Activated CD4-positive, alpha-beta T cell treated with anti-CD3 and anti-CD28 coated beads, Interleukin-2, amount 10 ng/mL, durations not matched to agents 7 days and 5 days (primary cell): ENCODE measurements at places on chromosomes 4 and X.

GRCh38 chrX:121258545-121258944 is 211.1 kb downstream of the GLUD2 start:
- DNase-seq, result no peak

DNA sequence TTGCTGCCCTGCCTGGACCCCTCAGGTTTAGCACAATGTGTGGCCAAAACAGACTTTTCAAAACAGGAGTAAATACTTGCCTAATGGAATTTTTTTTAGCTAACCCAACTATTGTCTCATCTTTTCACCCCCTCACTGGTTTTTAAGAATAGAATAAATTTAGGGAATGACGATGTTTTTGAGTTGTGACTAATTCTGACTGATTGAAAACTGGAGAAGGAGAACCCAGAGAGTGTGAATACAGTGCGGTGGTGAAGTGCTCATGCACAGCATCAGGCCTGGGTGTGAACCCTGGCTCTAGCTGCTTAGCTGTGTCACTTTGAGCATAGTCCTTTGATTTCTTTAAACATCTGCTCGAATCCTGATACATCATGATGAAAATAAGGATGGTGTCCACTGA is 10.5 kb downstream of the ANTXR2 start:
- no peak for DNase-seq

DNA sequence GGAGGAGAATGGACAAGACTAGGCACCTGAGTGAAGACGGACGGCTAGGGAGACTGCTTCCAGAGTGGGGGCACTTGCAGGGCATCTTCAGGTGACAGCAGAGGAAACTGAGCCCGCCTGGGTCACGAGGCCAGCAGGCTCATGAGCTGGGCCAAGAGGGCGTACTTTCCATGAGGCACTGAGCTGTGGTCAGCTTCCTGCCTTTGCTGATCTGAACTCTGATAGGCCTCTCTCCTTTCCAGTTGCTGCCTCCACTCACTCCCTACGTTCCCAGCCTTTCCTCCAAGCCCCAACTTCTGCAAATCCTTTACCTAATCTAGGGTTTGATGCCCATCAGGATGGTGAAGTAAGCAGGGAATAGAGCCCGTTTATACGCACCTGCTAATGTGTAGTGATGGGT is 1.4 kb upstream of the L1CAM start:
- DNase-seq, result no peak

- DNase-seq, result no peak
Observed at GRCh38 chrX:10017872-10018271, 50.7 kb downstream of the CLDN34 start.

DNA sequence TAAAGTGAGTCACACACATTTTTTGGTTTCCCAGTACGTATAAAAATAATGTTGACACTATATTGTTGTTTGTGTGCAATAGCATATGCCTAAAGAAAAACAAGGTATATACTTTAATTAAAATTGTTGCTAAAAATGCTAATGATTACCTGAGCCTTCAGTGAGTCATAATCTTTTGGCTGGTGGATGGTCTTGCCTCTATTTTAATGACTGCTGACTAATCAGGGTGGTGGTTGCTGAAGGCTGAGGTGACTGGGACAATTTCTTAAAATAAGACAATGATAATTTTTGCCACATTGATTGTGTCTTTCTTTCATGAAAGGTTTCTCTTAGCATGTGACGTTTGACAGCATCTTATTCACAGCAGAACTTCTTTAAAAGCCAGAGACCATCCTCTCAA is 21.0 kb upstream of the ANXA10 start:
- no peak for DNase-seq

DNA sequence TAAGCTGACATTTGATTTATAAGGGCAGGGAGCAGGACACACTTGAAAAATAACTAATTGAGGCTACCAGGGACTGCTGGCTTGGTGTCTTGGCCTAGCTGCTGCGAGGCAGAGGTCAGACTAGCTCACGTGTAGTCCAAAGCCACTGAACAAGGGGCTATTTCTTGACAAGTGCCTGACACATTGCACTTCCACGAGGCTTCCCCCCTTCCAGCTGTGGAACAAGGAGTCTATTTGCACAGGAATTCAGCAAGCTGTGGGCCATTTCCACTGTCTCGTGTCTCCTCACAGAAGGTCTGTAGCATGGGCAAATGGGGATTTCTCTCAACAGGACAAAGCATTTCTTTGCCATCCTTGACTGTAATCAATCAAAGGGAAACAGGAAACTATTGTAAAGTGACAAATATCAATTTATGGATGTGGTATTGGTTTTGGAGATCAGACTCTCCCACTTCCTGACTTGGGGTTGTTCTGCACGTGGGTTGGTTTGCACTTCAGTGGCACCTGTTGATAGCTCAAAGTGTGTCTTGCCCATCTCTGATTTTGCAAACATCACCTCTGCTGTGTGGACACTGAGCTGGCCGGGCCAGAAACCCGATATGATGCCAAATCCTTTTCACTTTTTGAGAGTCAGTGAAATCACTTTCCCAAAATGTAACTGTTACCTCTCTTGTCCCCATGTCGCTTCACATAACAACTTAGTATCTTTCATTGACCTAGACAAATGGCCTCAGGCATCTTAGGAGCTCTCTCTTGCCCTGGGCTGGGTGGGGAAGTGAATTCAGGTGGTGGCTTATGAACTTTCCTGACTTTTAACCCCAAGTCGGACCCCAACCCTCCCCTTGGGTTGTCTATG is 107.4 kb upstream of the MAMLD1 start:
- no peak for DNase-seq

GRCh38 chr4:139633661-139634060 is 32.0 kb upstream of the MGST2 start:
- DNase-seq, result no peak

- DNase-seq, result peak; percentile 93
Observed at GRCh38 chrX:15335135-15336022, at the start of gene PIGA. PIGA (minus strand) TSS chrX:15335523; CDS start chrX:15331930, 3,593 bp downstream.

- DNase-seq, result no peak
Observed at GRCh38 chr4:64068096-64068495, 341.2 kb downstream of the TECRL start.

- DNase-seq, result no peak
Observed at GRCh38 chr4:61938250-61938846, 738.2 kb downstream of the ADGRL3 start.

DNA sequence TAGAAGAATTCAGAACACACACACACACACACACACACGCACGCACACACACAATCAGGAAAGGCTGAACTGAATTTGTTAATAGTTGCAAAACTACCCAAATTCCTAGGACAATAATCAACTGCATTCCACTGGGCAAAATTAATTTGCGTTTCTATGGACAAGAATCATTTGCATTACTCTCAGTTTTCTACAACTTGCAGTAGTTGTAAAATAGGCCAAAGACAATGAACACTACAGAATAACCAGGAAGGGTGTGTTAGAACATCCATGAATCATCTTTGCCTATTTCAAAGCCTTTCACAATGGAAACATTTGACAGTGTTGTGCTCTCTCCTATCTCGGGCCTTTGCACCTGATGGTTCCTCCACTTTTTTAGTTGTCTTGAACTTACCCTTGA is 77.1 kb upstream of the IGFBP7 start:
- DNase-seq, result no peak

DNA sequence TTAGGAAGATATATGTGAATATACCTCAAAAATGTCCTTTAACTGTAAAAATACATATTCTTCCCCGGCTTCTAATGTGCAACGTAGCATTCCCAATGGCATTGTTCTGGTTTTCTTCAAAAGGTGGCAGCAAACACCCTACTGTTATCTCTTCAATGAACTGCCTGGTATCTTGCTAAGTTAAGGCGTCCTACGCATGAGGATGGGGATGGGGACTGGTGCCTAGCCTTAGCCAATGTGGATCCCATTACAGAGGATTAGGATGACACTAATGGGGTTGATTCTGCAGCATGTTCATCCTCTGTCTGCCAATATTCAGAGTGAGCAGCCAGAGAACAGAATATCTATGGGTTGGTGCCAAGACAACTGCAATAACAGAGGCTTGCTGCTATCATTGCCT is 334.9 kb upstream of the ADGRL3 start:
- no peak for DNase-seq

DNA sequence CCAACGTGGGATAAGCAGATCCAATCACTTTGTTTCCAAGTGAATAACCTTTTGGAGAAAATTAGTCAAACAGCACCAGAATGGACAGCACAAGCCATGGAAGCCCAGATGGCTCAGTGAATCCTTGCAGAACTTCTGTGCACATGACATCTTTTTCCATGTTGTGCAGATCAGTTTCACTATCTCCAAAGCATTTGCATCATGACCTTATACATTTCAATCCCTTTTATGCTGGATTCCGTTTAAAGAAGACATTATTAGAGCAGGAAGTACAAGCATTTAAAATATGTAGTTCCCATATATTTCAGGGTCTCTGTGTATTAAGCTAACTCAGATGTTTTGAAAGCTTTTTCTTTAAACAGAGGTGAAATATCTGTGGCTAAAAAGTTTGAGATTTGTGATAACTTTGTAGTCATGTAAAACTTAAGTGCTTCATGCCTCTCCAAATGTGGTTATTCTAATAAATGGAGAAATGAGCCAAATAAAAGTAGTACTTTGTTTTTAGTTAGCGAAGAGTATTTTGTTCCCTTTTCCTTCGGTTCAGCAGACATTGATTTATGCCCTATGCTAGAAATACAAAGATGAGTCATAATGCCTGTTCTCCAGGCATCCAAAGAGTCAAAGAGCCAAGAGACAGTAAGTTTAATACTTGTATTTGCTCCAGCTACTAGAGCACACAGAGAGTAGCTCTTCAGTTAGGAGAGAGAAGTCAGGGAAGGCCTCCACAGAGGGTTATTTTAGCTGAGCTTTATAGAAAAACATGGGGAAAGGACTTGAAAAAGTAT is 39.0 kb downstream of the PLAC8 start:
- no peak for DNase-seq

DNA sequence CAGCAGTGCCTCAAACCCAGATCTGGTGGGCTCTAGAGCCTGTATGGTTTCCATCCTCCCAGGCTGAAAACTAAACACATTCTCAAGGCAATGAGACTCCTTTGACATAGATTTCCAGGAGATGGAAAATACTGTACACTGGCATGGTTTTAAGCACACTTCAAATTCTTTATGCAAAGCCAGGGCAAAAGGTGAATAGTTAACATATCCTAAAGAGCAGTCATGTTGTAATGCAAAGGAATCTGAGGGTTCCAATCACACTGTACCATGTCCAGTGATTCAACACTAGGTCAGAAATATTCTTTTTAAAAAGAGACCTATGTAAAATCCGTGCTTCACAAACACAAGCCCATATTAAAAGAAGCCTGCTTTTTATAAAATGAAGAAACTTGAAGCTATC is 195.3 kb downstream of the QDPR start:
- no peak for DNase-seq

- no peak for DNase-seq
Observed at GRCh38 chr4:3699678-3700077, 66.5 kb upstream of the ADRA2C start.

GRCh38 chrX:71091263-71091662 is 4.4 kb upstream of the FOXO4 start:
- no peak for DNase-seq

DNA sequence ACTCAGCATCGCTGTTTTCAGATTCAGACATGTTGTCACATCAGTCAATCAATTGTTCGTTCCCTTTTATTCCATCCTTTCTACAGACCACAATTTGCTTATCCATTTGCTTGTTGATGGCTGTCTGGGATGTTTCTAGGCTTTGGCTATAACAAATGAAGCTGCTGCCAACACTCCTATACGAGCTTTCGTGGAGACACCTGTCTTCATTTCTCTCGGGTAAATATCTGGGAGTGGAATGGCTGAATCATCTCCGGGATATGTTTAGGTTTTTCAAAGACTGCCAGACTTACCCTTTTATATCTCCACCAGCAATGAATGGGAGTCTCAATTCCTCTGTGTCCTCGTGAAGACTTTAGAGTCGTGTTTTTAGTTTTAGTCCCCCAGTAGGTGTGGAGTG is 118.9 kb downstream of the SORCS2 start:
- no peak for DNase-seq

- no peak for DNase-seq
Observed at GRCh38 chrX:102491766-102492165, 20.2 kb upstream of the TCP11X2 start.

DNA sequence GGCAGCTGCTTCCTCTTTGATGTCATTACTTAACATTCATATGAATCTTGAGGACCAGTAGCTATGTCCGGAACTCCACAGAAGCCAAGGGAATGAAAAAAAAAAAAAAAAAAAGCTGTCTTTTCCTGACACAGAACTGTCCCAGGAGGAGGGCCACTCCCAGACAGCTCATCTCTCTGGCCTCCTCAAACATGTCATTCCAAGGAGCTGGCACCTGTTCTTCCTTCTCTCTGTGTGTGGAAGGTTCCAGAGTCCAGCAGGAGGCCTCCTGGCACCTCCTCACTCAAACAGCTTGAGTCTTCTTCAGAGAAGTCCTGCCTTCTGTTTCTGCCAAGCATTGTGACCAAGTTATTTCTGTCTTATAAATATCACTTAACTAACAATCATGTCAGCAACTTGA is 458.5 kb downstream of the AFF2 start:
- DNase-seq, result no peak
